Renal cortical epithelial cell (primary cell): ENCODE measurements at places on chromosomes 6 and 20.

GRCh38 chr20:33663161-33664084 lies 1.3 kb downstream of the C20orf144 start:
- DNase-seq, result no peak

GRCh38 chr20:63312690-63313348 lies 19.8 kb downstream of the COL20A1 start:
- no peak for DNase-seq

DNA sequence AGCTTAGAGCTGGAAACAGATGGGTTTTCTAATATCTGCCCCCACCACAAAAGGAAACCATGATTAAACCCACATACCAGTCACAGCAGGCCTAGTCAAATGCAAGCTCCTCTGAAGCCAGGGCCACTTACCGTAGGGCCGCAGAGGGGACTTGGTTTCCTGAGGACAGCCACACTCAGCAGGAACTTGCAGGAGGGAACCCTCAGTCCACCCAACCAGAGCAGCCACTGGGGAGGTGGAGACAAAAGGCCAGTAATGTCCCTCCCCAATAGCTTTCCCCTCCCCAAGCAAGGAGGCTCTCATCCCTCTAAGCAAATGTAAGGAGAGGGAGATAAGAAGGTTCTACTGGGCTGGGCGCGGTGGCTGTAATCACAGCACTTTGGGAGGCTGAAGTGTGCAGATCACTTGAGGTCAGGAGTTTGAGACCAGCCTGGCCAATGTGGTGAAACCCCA lies 384.4 kb upstream of the JARID2 start:
- DNase-seq, result no peak

DNA sequence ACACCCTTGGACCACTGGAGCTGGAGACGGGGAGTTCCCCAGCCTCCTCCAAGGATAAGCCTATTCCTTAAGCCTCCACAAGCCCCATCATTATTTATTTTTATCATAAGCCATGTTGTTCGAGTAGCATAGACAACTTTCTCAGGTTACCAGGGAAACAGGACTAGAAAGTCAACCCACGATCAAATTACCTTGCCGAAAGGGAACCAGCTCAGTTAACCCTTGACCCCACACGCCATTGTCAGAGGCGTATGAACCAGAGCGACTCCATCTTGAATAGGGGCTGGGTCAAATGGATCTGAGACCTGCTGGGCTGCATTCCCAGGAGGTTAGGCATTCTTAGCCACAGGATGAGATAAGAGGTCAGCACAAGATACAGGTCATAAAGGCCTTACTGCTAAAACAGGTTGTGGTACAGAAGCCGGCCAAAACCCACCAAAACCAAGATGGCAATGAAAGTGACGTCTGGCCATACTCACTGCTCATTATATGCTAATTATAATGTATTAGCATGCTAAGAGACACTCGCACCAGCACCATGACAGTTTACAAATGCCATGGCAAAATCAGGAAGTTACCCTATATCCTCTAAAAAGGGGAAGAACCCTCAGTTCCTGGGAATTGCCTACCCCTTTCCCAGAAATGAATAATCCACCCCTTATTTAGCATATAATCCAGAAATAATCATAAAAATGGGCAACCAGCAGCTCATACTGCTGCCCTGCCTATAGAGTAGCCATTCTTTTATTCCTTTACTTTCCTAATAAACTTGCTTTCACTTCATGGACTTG lies 22.4 kb downstream of the SYNJ2 start:
- DNase-seq, result no peak

GRCh38 chr20:50575865-50576720 lies 65.9 kb downstream of the PTPN1 start:
- no peak for DNase-seq

GRCh38 chr20:891706-892080 lies 24.4 kb downstream of the ANGPT4 start:
- peak; percentile 98 for DNase-seq

DNA sequence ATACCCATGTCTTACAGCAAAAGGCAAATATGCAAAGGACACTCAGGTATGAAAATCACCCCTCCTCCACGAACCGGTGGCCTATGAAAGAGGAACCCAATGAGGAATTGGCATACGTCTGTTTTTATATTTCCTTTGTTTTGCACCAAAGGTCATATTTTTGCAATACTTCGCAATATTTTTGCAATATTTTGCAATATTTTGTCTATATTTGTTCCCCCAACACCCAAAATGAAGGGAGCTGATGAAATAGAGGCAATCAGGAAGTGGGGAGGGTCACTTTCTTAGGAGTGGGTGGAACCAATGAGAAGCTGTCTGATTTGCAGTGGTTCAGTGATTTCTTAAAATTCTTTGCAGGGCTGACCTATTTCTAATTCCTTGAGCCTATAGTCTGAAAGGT lies 296.8 kb upstream of the TSHZ2 start:
- DNase-seq, result no peak

DNA sequence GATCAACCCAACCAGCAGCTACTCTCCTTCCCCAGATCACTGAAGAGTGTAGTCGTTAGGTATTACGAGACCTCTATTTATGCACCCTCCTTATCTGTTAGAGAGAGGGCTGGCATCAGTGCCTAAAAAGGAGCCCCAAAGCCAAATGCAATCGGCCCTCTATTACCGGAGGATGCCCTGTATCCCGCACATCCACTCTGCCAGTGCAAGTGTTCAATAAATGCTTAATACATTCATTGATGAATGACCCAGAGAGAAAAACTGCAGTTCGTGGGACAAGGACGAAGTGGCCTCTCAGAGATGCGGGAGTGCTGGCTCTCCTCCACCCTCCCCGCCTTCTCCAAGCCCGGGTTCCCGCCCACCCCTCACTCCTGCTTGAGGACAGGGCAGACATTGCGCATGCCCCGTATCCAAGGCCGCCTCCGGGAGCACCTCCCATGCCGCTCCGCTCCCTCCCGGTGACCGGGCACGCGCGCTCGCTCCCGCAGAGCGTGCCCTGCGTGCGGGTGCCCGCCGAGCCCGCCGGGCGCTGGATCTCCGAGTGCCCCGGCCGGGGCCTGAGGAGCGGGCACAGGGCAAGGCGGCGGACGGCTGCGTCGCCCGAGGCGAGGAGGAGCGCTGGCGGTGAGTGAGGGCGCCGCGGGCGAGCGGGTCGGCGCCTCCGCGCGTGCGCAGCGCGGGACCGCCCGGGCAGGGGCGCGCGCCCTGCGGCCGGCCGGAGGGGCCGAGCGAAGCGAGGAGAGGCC lies 27.2 kb upstream of the BTBD3 start:
- DNase-seq, result peak; percentile 79

DNA sequence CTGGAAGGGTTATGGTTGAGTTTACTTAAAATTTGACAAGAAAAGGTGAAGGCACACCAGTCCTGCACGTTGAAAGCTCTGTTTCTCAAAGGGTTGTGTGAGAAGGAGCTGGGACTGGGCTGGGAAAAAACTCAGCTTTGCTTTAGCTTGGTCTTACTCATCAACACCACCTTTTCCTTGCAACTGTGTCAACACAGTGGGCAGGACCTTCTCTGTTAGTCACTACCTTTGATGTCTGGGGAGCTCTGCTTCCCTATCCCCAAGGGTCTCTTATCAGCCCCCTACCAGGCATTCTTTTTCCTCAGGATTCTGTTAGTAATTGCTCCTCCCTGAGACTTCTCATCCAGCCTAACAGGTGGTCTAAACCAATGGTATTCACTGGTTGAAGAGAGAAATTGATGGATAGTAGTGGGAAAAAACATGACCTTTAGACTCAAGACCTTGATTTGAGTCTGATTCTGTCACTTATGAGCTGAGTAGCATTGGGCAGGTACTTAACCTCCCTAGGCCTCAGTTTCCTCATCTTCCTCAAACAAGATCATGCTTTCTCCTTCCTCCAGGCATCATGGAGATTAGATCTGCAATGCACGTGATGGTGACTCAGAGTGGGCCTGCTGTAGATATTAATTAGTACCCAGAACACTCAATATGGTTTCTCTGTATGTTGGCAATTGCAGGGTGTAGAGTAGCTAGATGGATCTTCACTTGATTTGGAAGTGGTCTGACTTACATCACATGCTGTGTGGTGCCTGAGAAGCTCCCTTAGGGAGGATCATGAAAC lies 17.2 kb upstream of the FOXA2 start:
- no peak for DNase-seq

GRCh38 chr20:23630392-23630849 lies 7.3 kb downstream of the CST3 start:
- DNase-seq, result no peak

DNA sequence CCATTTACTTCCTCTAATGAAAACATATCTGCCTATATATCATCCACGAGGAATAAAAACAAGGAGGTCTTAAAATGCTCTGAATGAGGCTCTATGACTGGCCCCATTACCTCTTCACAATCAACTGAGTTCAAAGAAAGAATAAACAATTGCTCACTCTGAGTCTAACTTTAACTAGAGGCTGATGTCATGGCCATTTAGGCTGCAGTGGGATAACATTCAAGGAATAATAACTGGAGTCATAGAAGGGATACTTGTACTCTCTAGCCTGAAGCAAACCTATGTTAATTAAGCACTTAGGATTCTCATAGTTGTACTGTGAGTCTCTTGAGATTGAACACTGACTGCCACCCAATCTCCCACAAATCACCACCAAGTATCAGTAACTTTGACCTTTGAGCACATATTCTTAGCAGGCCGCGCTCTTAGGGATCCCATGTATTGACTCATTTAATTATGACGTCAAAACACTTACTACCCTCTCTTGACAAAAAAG lies 70.2 kb downstream of the PERP start:
- DNase-seq, result peak; percentile 91

GRCh38 chr6:53107091-53107490 lies 41.5 kb downstream of the GCM1 start:
- peak; percentile 96 for DNase-seq

- peak; percentile 16 for DNase-seq
These were observed 4.9 kb downstream of the SPINT4 start for GRCh38 chr20:45727044-45727443.

DNA sequence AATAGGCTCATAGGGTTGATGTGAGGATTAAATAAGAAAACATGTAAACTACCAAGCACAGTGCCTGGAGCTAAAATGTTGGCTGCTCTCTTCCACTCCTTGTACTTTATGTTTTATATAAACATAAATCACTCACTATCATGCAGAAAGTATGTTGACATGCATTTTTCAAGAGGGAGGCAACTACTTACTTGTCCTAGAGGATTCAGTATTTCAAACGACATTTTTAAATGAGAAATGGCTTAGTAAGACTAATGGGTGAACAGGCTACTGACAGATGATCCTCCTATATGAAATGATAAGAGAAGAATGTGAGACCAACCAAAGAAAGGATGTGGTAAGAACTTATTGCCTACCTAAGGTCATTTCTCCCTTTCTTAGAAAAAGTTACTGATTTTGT lies 21.0 kb downstream of the LATS1 start:
- no peak for DNase-seq

- no peak for DNase-seq
These were observed 20.6 kb downstream of the FOXC1 start for GRCh38 chr6:1630212-1630770.

DNA sequence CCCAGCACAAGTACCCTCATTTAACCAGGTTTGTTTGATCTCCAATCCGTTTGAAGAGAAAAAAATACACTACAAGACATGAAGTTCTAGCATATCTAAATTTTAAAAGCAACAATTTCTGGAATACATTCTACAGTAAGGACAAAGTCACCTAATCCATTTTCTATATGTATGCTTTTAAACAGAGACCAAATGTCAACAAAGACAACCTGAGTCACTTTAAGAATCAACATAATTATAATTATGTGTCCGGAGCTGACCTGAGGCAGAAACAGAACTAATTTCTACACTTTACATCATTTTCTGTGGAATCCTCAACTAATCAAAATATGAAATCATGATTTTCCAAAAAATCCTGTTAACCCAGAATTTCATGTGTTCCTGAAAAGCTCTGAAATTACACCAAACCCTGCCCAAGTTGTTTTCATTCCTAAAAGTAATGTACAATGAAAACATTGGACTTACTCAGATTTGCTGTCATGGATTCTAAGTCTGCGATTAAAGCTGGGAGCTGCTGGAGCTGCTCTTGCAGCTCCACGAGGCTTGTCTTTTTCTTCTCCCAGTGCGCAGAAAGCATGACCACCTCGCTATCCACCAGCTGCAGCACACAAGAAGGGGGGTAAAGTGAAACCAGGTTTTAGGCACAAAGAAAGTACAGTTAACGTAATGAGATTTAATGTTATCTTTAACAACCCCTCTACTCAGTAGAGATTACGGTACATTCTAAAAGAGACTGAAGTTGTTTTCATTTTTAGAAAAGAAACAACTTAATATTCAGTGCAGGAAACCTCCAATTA lies 35.8 kb downstream of the DTNBP1 start:
- DNase-seq, result peak; percentile 13

GRCh38 chr6:13354331-13355042 lies 26.1 kb upstream of the TBC1D7 start:
- DNase-seq, result peak; percentile 76

GRCh38 chr20:6852478-6852877 lies 85.0 kb downstream of the BMP2 start:
- no peak for DNase-seq
